Diencephalon (tissue), 1 donor: ENCODE measurements at places on chromosomes 16 and 17. TPM values are rescaled to one million over a fixed set of nuclear protein-coding genes. Genes with fewer than 3 reads are reported as not detected.

Gene TCAP
- total RNA-seq, result 1.4 TPM

Gene JPH3
- total RNA-seq, result 45.9 TPM

Gene SNN
- 184 TPM for total RNA-seq

Gene CORO6
- 5.1 TPM for total RNA-seq

Gene TMEM106A
- 0.92 TPM for total RNA-seq

Gene IL21R
- total RNA-seq, result 0.69 TPM

Gene SULT1A4
- 2.1 TPM for total RNA-seq

Gene PDP2
- total RNA-seq, result 12.2 TPM

Gene AANAT
- not detected for total RNA-seq

Gene MYH1
- total RNA-seq, result not detected

Gene ADCY7
- 14.1 TPM for total RNA-seq

Gene HYDIN
- 48.7 TPM for total RNA-seq

Gene GPRC5B
- total RNA-seq, result 45.9 TPM

Gene C16orf92
- total RNA-seq, result not detected

Gene CDRT15
- not detected for total RNA-seq

Gene TM4SF5
- total RNA-seq, result not detected

Gene RASL10B
- total RNA-seq, result 20.3 TPM

Gene KRTAP9-2
- total RNA-seq, result not detected
